Left kidney (tissue), 8 donors: ENCODE measurements at places on chromosomes 3 and 15.
A peak's percentile ranks its signal among the peaks of the same experiment; 100 is the strongest.

GRCh38 chr15:92521624-92522008 is 127.9 kb downstream of the ST8SIA2 start:
- peak; percentile 88 for DNase-seq

GRCh38 chr3:193869221-193870201 is 266.4 kb upstream of the HES1 start:
- DNase-seq: no peak

- no peak for DNase-seq
These were observed 27.2 kb downstream of the TRPM1 start for GRCh38 chr15:31074321-31074720.

GRCh38 chr15:68383161-68384074 is 48.5 kb downstream of the ITGA11 start:
- DNase-seq: no peak

GRCh38 chr3:195087328-195087727 is 183.6 kb downstream of the XXYLT1 start:
- no peak for DNase-seq

DNA sequence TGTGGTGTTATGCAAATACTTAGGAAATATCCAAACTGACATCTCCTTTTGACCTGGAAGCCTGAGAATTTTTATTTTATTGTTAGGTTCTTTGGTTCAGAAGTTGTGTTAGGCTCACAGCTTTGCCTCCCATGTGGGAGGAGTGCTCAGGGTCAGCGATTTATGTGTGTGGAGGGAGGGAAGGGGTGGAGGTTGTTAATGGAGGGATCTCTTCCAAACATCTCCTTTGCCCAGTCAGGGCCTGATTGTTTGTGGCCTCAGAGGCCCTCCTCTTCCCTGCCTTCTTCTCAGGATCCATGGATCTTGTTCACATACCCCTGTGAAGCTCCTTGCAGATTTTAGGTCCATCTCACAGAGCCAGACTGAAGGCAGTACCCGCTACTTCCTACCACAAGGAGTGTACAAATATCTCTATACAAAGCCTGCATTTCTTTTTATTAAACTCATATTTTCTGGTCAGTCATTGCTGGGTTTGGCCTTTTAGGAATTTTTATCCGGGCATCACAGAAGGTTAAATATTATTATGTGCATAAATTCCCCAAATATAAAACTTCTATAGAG is 40.3 kb downstream of the BBX start:
- peak; percentile 18 for DNase-seq

GRCh38 chr3:128359846-128360642 is 106.6 kb downstream of the DNAJB8 start:
- no peak for DNase-seq

DNA sequence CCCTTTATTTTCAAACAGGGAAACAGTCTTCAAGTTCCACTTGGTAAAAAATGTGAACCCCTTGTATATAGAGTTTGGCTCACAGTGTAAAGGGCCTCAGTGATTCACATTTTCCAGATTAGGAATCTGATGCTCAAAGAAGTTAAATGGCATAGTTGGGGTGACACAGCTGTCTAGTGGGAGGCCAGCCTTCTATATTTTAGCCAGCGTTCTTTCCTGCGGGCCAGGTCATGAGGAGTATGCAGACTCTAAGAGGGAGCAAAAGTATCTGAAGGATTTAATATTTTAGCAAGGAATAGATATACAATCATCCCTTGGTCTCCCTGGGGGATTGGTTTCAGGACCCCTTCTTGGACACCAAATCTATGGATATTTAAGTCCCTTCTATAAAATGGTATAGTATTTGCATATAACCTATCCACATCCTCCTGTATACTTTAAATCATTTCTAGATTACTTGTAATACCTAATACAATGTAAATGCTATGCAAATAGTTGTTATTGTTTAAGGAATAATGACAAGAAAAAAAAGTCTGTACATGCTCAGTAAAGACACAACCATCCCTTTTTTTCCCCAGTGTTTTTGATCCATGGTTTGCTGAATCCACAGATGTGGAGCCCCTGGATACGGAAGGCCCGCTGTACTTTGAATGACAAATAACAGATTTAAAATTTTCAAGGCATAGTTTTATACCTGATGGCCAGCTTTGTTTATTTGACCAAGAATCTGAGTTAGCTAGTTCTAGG is 7.0 kb downstream of the B2M start:
- DNase-seq: no peak
